ENCODE measurements at places on chromosomes 11 and 22.

DNA sequence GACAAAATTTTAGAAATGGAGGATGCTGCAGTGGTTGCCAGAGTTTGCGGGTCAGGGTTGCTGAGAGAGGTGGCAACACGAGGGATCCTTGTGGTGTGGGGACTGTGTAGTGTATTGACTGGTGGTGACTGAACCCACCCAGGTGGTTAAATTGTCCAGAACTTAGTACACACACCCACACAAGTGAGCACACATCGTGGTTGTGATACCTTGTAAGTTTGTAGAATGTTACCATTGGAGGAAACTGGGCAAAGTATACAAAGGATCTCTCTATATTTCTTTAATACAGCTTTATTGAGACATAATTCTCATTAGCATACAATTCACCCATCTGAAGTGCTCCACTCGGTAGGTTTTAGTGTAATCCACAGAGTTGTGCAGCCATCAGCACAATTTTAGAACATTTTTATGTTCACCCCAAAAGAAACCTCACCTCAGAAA is 56.1 kb downstream of the MED15 start:
- DNase-seq = no peak

GRCh38 chr11:36119300-36119699 is 169.9 kb downstream of the COMMD9 start:
- DNase-seq = no peak

GRCh38 chr22:50201191-50202129 is 649 bp downstream of the SELENOO start:
- no peak for DNase-seq

- DNase-seq = no peak
Observed at GRCh38 chr11:133953999-133954398, 2.8 kb downstream of the IGSF9B start.

DNA sequence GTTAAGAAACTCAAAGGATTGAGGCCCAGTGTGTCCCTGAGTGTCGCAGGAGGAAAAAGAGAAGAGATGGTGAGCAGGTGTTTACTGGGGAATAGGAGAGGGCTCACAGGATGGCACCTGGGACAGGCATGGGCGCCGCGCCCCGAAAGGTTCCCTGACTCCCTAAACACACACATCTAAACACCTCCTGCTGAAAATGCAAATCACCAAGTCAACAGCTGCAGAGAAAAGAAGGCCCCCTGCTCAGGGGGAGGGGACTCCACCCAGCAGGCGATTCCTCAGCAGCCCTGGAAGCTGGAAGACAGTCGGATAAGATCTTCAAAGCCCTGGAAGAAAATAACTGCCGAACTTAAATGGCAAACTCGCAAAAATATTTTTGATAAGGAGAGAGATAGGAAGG is 377.2 kb downstream of the BRD1 start:
- no peak for DNase-seq

GRCh38 chr11:9643751-9644150 is 20.1 kb upstream of the SWAP70 start:
- DNase-seq = no peak

- DNase-seq = no peak
Observed at GRCh38 chr11:65398362-65398910, 12.0 kb downstream of the FRMD8 start.

DNA sequence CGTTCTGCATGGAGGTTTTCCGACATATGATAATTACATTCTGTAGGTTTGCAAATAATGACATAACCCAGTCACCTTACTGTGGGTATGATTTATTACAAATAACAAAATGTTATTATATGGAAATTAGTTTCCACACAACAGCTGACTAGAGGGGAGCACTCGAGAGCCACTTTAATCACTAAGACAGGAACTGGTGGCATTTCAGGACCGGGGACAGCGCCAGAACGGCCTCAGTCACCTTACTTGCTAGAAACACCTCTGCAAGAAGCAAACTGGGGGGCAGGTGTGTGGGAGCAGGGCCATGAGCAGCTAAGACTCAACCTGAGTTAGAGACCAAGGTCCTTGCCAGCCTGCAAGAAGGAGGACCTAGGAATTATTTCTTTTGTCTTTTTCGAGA is 199.9 kb downstream of the DSCAML1 start:
- DNase-seq = no peak

- DNase-seq = peak; percentile 90
Observed at GRCh38 chr22:18001040-18001893, 23.1 kb downstream of the MICAL3 start.

DNA sequence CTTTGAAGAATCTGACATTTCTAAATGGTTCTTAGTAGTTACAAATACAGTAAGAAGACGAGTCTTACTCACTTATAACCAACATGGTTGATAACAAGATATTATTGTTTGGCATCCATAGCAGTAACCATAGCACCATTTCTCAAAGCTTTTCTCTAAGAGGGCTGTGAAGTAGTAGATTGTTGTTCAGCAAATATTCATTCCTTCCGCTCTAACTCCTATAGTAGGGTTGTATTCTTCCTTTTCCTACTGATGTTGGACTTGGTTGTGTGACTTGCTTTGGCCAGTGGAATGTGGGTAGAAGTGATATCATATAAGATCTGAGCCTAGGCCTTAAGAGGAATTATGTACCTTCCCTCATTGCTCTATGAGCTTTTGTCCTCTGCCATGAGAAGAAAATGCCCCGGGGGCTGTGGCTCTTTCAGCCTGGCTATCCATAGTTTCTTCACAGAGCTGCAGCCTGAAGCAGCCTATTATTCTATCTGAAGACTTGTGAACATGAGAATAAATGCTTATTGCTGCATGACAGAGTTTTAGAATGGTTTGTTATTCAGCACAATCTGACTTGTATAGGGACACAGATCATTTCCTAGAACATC is 28.9 kb upstream of the ZBED5 start:
- no peak for DNase-seq

DNA sequence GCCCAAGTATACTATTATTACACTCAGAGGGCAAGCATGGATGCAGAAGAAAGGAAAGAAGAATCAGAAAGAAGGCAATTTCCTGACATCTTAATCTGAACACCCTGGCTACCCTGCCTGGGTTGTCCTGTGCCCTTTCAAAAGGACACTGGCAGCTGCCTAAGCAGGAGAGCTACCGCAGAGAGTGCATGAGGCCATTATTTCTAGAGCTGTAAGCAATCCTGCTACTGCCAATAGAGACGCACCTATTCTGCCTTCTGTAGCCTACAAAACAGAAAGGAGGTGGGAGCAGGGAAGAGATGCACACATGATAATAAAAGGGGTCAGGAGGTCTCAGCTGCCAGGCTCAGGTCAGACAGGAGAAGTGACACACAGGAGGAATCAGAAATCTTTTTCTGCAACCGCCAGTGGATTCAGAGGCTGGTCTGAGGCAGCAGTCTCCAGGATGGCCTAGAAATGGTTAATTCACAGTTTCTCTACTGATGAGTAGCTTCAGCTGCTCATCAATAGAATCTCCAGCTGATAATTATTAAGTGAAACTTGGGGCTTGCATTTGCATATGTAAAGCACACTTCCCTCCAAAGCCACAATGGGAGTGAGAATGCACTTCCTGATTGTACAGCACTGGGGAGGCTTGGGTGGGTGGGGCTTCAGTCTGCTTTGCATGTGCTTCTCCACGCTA is 253.9 kb downstream of the LARGE1 start:
- no peak for DNase-seq

DNA sequence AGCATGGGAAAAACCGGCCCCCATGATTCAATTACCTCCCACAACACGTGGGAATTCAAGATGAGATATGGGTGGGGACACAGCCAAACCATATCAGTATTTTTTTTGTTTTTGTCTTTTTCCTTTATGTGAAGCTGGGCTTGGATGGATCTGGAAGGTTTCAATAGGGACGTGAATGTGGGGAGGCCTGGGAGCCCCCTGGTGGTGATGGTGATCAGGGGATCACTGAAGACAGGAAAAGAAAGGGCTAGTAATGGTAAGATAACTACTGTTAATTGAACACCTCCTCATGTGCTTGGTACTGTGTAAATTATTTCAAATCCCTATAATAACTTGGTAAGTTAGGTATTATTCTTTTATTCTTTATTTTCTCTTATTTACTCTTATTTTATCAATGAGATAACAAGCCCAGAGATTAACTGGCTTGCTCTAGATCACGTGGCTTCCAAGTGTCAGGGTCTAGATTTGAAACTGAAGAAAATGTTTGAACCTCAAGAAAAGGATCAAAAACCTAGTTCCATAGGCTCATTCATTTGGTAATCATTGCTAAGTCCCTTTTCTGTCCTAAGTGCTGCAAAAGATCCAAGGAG is 364.2 kb downstream of the TENM4 start:
- DNase-seq = peak; percentile 50

GRCh38 chr11:93740031-93740729 is 1.1 kb downstream of the TAF1D start:
- no peak for DNase-seq

- DNase-seq = no peak
Observed at GRCh38 chr22:35135165-35135564, 69.2 kb downstream of the ISX start.

- DNase-seq = no peak
Observed at GRCh38 chr11:48003926-48004325, 23.6 kb downstream of the PTPRJ start.

DNA sequence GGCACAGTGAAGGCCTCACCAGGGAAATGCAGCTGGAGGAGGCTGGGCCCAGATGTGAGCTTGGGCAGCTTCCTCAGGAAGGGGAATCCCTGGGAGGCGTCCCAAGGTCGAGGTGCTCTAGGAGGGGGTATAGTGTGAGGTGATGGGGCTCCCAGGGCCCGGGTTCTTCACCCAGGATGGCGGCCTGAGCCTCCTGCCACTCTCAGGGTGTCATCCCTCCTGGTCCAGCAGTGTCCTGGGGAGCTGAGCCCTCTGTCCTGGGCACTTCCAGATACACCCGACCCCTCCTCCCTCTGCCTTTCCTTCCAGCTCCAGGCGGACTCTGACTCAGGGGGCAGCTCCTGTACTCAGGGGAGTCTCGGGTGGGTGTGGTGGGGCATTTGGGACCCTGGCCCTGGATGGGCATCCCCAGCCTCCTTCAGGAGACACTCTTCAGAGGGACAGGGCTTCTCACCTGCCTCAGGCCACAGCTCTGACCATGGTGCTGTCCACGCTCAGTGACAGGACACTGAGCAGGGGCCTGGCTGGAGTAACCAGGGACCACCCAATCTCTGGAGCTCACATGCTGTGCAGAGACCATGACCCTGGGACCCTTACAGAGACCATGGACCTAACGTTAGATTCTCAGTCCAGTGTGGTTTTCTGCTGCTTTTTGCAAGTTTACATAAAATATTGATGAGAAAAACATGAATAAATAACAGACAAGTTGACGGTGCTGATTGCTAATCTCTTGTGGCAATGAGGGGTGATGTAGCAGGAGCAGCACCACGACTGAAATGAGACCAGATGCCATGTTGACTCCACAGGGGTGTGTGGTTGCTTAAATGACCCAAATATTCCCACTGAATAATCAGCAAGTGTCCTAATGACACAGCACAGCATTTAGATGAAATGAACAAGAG is 101.9 kb downstream of the GGTLC2 start:
- no peak for DNase-seq

- DNase-seq = no peak
Observed at GRCh38 chr11:103499710-103500340, 390.6 kb downstream of the DYNC2H1 start.

DNA sequence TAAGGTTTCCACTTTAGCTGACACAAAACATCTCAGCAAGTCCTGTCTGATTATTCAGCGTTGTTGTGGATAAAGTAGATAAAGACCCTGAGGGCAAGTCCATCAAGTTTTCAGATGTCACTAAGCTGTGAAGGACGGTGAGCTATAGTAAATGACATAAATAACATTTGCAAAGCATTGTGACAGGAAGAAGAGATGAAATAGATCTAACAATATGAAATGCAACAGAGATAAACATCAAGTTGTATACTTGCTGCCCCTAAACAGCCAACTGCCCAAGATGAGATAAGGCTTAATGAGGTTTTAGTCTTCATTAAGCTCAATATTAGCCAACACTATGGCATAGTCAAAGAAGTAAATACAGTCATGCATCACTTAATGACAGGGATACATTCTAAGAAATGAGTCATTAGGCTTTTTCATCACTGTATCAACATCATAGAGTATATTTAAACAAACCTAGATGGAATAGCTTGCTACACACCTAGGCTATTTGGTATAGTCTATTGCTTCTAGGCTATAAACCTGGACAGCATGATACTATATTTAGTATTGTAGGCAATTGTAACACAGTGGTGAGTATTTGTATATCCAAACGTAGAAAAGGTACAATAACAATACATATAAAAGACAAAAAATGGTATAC is 625.1 kb upstream of the ANO5 start:
- no peak for DNase-seq

GRCh38 chr11:32615422-32615821 is 31.8 kb downstream of the EIF3M start:
- DNase-seq = no peak

DNA sequence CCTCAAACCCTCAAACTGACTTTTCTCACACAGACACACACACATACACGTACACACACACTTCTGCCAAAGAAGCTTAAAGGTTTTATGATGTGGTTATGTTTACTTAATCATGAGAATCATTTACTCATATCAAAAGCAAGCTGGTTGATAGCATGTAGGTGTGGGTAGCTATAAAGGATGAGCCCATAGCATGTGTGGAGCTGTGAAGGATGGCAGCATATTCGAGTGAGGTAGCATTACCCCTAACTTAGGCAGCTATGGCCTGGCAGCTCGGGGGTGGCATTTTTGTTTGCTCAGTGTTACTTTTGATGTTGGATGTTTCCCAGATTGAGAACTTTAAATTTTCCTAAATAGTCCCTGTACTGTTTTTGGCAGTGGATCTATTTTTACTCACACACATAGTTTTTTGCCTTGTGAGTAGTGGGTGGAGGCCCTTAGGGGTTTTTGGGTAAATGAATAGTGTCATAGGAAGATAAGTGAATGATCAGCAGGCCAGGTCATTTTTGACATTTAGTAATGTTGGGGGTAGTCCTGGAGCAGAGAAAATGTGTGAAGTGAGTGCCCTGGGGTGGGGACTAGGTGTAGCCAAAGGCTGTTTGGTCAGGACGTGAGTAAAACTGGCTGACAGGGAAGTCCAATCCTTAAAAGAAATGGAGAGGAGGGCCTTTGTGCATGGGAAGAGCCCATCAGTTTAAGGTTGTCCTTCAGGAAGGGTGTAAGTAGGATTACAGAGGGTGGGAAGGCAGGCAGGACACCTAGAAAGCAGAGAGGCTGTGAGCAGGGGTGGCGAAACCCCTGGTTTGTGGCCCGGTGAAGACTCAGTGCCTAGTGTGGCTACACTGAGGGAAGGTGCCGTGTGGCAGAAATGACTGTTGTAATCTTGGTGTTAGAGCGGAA is 7.1 kb downstream of the YWHAH start:
- no peak for DNase-seq

GRCh38 chr11:43508511-43508918 is 149.8 kb downstream of the TTC17 start:
- DNase-seq = no peak

DNA sequence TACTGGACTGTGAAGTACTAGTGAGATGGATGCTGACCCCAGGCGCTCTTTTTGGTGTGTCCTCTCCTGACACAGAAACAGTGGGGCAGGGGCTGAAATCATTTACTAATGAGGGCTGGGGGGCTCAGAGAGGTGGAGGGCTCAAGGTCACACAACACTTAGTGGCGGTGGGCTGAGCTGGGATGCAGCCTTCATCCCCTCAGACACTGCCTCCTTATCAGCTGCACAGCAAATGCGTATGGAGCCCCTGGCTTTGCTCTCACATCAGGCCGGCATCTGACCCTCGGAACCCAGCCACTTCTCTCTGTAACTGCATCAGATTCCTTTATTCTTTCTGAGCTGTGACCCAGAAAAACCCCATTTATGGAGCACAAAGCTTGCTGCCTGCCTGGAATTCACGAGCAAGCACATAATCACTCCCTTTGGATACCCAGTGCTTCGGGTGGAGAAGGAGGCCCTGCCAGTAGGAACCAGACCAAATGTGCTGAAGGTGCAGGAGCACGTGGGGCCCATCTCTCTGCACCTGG is 736.6 kb downstream of the TBC1D22A start:
- DNase-seq = no peak
